Activated CD4-positive, alpha-beta T cell treated with anti-CD3 and anti-CD28 coated beads, Interleukin-2, Interleukin-6, amounts not matched to agents 100 ng/mL and 50 ng/mL, durations not matched to agents 16 hours and 8 hours (primary cell): ENCODE measurements at places on chromosomes 3 and 15.

- no peak for DNase-seq
Observed at GRCh38 chr15:33116198-33116597, 78.3 kb downstream of the FMN1 start.

DNA sequence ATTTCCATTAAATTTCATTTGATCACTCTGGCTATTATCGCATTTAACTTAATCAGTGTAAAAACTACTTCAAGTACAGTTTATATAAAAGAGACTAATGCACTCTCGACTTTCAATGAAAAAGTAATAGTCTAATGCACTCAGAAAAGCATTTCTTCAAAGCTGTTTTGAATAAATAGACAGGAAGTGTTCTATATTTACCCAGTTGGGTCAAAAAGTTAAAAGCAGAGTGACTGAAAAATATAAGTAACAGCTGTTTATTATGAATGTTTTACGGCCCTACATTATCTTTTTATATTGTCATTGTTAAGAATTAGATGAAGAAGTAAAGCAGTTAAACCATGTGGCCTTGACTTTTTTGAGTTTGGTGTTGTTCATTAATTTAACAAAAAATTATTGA, 391.8 kb downstream of the ZPLD1 start:
- DNase-seq = no peak

- no peak for DNase-seq
Observed at GRCh38 chr3:25588441-25589103, 76.1 kb downstream of the TOP2B start.

DNA sequence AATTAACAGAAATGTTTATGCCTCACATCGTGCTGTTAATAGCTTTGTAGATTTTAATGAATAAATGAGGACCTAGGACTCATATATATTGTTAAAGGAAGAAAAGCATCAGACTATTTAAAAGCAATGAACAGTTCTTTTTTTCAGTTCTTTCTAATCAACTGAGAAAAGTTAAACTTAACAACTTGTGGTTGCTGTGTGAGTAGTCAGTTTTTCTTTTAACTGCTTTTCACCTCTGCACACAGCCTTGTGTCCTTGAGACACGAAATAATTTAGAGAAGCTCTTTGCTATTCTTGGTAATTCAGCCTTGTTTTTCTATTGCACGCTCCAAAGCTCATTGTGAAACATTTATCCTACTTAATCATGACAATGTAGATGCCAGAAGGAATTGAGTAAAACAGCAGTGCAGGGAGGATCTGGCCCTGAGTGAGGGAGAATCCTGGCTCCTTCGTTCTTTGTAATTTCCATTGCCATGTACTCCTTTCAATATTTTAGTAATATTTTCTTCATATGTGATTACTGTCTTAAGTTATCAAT, 499.0 kb downstream of the PYDC2 start:
- no peak for DNase-seq

- no peak for DNase-seq
Observed at GRCh38 chr3:150764566-150764965, 1.6 kb upstream of the SIAH2 start.
